ENCODE measurements at places on chromosomes 1 and 21.

DNA sequence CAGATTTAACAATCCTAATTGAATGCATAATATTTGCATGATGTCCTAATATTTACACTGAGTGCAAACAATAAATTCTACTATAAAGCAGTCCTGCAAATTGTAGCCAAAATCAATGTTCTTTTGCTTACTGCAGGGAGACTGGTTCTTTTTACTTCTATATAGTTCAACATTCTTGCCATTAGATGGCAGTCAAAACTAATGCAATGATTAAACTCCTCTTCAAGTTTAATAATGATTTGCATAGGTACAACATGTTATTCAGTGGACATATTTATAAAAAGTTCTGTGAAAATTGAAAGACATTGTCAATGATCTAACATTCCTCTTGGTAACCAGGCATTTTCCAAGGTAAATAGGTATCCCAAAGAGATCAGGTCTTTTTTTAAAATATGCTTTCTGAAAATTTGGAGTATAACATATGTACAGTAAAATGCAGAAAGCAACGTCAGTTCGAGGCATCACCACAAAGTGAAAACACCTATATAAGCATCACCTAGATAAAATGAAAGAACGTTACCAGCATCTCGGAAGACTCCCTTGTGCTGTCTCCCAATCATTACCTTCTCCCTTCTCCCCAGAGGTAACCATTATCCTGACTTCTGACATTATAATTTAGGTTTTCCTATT is 9.8 kb upstream of the FNBP1L start:
- no peak for DNase-seq

DNA sequence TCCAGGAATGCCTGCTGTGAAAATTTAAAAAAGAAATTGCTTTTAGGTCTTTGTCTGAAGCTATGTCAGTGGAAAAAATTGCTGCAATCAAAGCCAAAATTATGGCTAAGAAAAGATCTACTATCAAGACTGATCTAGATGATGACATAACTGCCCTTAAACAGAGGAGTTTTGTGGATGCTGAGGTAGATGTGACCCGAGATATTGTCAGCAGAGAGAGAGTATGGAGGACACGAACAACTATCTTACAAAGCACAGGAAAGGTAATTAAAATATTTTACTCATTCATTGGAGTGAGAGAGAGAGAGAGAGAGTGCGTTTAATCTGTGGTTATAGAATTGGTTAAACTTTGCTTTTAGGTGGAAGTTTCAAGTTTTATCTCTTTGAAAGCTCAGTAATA is 20.0 kb downstream of the CDC73 start:
- no peak for DNase-seq

DNA sequence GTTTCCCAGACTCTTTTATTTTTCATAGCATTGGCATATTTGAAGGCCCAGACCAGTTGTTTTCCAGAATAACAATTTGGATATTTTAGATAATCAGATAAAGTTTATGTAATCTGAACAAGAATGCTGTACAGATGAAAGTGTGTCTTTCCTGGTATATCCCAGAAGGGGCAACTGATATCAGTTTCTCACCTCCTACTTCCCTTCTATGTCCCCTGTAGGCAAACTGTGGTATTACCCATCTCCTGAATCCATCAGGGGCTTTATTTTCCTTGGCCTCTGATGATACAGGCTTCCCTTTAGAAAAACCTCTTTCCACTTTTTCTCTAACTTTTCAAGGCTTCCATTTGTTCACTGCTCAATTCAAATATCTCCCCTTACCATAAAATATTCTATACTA is 87.5 kb upstream of the RGS1 start:
- DNase-seq: no peak

- DNase-seq: no peak
Measured at GRCh38 chr1:41695118-41695745, 210.7 kb upstream of the EDN2 start.

- DNase-seq: no peak
Measured at GRCh38 chr1:167472752-167473521, 45.4 kb downstream of the CD247 start.

DNA sequence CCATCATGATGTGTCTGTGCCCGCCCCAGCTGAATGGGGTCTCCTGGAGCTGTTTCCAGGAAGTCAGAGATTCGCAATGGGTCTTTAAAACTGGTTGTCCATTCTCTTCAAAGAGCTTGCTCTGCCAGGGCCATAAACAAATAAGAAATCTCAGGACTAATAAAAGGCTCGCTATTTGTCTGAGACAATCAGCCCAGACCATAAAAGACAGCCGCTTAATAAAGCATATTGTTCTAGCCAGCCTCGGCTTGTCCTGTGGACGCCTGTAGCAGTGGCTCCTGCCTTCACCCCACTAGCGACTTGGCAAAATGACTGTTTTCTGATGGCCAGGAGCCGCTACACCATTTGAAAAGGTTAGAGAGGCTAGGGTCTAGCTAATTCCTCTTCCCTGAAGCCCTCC is 20.6 kb upstream of the SELENON start:
- no peak for DNase-seq

DNA sequence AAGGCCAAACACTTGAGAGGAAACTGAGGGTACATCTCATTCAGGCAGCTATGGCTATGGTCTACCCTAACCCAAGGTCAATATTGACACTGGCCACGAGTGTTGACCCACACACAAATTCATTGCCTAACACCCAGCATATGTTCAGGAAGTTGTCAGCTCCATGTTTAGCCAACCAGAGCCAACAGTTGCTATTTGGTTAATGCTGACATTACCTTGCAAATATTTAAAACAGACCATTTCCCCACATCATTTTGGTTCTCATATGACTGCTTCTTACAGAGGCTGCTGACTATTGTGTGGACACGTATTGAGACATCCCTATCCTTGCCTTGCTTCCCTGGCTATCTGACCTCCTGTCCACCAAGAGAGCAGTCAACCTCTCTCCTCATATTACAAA is 97.3 kb downstream of the LMX1A start:
- DNase-seq: no peak
